ENCODE measurements at places on chromosomes 1 and 21. TPM values are rescaled to one million over a fixed set of nuclear protein-coding genes. Genes with fewer than 3 reads are reported as not detected.

DNA sequence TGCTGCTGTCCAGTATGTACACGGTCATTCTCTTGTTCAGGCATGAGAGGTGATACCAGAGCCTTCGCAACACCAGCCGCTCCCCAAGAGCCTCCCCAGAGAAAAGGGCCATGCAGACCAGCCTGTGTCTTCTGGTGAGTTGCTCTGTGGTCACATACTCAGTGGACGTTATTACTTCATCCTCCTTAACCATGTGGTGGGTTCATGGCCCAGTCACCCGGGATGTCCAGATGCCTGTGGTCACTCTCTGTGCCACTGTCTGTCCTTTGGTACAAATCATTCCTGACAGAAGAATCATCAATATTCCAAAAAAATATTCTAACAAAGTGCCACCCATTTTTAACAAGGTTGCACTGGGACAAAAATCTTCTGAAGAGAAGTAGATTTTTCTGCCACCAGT, 8.8 kb upstream of the ZNF124 start:
- peaks cover 14% of the 10 kb centered on the region for H3K36me3 ChIP-seq
- DNase-seq = no peak
- no peak overlapping the region for H3K27ac ChIP-seq
- no peaks in the 10 kb centered on the region for H3K27me3 ChIP-seq
- H3K4me3 ChIP-seq = no peak overlapping the region
- H3K4me1 ChIP-seq = peaks cover 1% of the 10 kb centered on the region

GRCh38 chr1:216616425-216616824, 106.8 kb downstream of the ESRRG start:
- no peak overlapping the region for H3K4me3 ChIP-seq
- no peak for DNase-seq
- no peaks in the 10 kb centered on the region for H3K36me3 ChIP-seq

GRCh38 chr1:226400519-226401354, 7.2 kb downstream of the PARP1 start:
- H3K27me3 ChIP-seq = no peaks in the 10 kb centered on the region
- H3K4me3 ChIP-seq = no peak overlapping the region
- peaks cover 47% of the 10 kb centered on the region for H3K4me1 ChIP-seq
- no peak overlapping the region for H3K27ac ChIP-seq
- H3K36me3 ChIP-seq = peaks cover 50% of the 10 kb centered on the region

DNA sequence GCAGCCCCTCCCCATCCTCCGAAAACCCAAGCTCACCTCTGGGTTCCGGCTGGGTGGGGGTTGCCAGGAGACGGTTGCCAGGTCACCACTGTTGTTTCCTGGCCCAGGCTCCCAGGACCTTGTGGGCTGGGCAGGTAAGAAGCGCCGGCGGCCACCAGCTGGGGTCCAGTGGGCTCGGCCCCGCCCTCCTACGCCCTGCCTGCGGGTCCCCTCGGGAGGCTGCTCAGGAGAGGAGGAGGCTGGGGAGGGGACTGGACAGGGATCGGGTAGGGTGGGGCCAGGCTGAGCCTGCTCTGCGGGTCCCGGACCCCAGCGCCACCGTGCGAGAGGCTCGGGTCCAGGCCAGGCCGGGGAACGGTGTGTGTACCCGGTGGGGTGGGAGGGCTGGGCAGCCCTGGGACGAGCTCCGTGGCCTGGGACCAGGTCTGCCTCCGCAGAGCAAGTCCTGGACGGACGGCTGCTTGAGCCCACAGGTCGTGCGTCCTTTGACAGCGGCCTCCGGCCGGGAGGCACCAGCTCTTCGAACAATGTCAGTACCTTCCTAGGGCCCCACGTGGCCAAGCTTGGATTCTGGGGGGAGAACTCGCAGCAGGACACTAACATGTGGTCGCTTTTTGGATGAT, at the start of gene TTLL10:
Gene TTLL10 (plus strand): TSS at position 88 of the 623 bp plus-strand sequence. CDS start 5,336 bp downstream, outside the sequence.
- no peaks in the 10 kb centered on the region for H3K36me3 ChIP-seq
- H3K27me3 ChIP-seq = peaks cover 12% of the 10 kb centered on the region
- H3K27ac ChIP-seq = no peak within 1 kb of the TSS
- DNase-seq = peak; percentile 57
- H3K4me1 ChIP-seq = peaks cover 13% of the 10 kb centered on the region
- no peak within 1 kb of the TSS for H3K4me3 ChIP-seq

Gene NR0B2
- total RNA-seq = not detected

Gene PSMA5
- total RNA-seq = 247 TPM
